ENCODE measurements at places on chromosomes 2 and 18.

- DNase-seq = no peak
Observed at GRCh38 chr2:119809339-119810048, 49.8 kb downstream of the PTPN4 start.

- DNase-seq = no peak
Observed at GRCh38 chr18:78992041-78993011, 12.7 kb downstream of the SALL3 start.

DNA sequence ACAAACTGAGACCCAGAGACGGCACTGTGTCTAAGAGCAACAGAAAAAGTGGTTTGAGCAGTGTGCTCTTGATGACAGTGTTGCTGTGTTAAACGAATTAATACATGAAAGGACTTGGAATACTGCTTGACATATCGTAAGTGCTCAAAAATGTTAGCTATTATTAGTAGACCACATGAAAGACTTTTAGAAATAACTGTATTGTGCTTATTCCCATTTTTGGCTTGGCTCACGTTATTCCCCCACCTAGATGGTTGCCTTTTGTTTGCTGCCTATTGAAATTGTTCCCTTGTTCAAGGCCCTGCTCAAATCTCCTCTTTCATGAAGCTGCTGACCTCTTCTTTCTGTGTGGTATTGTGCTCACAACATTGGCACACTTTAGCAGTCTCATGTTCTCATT is 27.8 kb upstream of the C2orf74 start:
- no peak for DNase-seq

- no peak for DNase-seq
Observed at GRCh38 chr2:216165711-216166110, 56.6 kb downstream of the XRCC5 start.

DNA sequence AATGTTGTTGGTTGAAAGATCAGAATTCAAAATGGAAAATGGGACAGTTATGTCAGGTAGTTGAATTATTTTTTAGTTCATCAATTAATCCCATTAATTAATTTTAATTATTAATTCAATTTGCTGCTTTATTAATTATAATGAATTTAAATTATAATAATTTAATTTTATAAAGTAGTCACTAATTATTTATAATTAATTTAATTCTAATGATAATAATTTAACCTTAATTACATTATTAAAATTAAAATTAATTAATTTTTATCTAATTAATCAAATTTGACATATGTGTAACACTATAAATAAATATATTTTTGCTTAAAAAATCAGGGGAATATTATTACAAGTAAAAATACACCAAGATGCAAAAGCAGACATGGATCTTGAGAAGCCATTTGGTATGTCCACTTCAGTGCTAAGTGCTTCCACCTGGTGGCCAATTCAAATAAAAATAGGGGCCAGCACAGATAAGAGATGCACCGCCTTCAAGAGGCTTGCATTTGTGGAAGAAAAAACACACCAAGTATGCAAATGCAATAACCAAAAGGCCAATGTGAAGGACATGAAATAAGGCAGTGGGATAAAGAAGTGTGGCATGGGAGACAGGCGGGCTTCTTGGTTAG is 73.2 kb downstream of the MBP start:
- DNase-seq = no peak

- no peak for DNase-seq
Observed at GRCh38 chr2:183996825-183997793, 601.2 kb upstream of the ZNF804A start.

DNA sequence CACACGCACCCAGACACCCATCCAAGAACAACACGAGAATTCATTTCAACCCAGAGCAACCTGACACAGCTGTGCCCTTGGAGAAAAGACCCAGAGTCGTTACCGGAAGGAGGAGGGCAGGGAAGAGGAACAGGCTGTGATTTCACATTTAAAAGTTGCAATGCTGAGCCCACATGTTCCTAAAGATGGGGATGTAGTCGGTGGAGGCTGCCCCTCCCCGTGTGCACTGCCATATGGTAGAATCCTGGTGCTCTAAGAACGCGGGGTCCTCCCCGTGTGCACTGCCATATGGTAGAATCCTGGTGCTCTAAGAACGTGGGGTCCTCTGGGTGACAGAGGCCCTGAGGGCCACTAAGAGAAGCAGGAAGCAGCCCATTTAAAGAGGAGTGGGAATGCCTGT is 10.9 kb downstream of the MTERF4 start:
- DNase-seq = no peak

DNA sequence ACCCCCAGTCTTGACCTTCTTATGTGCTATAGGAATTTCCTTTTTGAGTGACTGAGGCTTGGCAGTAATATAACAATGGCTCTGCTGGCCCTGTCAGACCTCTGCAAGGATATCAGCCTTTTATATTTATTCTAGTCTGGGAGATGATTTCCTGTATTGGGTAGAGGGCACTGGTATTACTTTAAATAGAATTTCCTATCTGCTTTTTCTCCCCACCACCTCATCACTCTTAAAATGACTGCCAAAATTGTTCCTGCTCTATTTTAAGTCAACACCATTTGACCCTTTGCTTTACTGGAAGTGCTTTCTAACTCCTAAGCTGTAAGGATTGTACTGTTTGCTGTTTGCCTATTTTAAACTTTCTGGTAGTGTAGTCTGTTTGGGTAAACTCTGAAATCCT is 658.4 kb upstream of the FSHR start:
- no peak for DNase-seq

GRCh38 chr2:74513605-74514367 is 464 bp upstream of the TLX2 start:
- no peak for DNase-seq

GRCh38 chr2:3141696-3142095 is 235.9 kb downstream of the EIPR1 start:
- DNase-seq = no peak
